Kidney epithelial cell (primary cell): ENCODE measurements at places on chromosomes 13 and 19.

DNA sequence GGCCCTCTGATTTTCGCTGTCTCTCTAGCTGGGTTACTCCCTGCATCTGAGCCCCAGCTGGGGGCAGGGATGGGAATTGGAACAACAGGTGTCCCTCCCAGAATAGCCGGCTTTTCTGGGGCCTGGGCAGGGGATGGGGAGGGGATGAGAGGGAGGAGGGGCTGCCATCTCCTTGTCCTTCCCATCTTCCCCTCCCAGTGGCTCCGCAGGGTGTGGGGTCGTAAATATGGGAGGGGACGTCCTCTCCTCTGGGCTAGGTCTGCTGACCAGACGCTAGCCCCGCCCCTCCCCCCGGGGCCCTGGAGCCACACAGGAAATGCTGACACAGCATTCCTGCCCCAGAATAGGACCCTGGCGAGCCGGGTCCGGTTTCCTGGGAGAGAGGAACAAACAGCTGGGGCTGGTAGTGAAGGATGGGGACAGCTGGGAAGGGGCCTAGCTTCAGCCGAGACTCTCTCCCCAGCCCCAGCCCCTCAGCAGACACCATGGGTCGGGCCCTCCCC, 1.1 kb downstream of the RYR1 start:
- DNase-seq, result no peak

GRCh38 chr13:48334534-48335127, 31.1 kb downstream of the RB1 start:
- DNase-seq, result no peak

GRCh38 chr19:35773020-35773806, 2.2 kb upstream of the ARHGAP33 start:
- peak; percentile 47 for DNase-seq

GRCh38 chr13:113357529-113357928, 6.4 kb downstream of the GRTP1 start:
- peak; percentile 63 for DNase-seq

- no peak for DNase-seq
Measured at GRCh38 chr13:34878329-34878728, 63.7 kb upstream of the NBEA start.

DNA sequence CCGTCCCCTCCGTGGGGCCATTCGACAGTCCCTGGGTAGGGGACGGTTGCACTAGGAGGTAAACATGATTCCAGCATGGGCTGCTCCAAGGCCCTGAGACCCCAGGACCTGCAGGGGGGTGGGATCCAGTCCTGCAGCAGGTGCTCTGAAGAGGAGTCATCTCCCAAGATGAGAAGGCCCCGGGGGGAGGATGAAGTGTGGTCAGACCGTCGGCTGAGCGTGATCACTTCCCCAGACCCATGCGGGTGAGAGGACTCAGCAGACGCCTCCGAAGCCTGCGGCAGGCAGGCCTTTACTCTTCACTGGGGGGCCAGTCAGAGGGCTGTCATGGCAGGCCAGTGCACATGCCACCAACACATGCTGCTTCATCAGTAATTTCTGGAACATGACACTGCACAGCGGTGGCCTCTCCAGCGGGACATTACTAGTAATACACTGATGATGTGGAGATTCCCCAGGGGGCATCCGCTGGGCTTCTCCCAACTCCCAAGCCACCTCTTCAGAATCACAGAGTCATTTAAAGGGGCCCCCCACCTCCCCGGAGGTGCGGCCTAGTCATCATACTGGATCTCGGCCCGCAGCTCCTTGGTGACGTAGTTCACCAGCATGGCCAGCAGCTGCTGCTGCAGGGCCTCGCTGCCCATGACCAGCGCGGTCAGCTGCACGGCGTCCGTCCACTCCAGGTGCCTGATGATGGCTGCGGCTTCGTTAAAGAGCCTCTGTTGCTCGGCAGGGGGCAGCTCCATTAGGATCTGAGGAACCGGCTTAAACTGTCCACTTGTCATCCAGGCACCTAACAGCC, 12.7 kb downstream of the C19orf12 start:
- DNase-seq, result no peak

GRCh38 chr13:74919914-74920313, 562.1 kb downstream of the TBC1D4 start:
- DNase-seq, result no peak

DNA sequence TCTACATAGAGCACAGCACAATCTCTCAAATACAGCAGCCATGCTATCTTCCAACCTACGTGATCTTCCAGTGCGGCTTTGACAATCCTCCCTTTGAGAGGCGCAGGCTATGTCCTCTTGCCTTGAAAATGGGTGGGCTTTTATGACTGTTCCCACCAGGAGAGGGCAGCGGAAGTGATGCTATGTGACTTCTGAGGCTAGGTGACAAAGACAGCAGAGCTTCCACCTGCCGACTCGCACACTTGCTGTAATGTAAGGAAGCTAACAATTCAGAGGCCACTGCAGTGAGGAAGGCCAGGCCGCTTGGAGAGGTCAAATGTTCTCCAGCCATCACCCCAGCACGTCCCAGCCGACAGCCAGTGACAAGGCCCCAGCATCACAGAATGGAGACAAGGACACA, 65.8 kb downstream of the MRPL57 start:
- no peak for DNase-seq

DNA sequence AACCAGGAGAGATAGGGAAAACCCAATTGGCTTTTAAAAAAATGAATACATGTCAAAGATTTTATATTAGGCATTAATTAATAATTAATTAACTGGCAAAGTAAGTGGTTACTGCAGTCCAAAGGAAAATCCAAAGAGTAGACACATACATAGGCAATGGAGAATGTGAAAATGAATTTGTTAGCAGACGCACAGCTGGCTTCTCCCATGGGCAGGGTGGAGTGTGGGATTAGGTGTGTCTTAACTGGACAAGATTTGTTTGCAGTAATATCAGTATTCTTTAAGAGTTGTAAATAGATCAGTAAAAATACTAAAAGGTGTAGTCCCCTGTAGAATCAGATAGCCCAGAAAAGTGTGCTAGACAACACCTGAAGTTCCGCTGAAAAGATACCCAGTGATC, 58.7 kb downstream of the DHRS12 start:
- DNase-seq, result no peak

GRCh38 chr13:84543962-84544361, 661.7 kb upstream of the SLITRK1 start:
- no peak for DNase-seq

DNA sequence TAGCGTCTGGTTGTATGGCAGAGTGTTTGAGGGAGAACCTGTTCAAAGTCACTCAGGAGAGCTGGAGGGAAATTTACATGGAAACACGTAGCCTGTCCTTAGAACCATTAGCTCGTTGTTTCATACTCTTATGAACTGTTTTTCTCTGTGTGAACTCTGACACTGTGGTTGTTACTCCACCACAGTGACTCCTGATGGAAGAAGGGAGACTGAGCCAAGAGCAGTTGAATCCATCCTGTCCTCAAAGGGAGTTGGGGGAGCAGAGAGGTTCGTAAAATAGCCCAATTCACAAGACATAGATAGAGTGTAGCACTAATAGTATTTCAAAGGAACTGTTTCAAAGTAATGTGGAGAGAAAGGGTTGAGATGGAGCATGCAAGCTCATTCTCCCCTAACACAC, 964.8 kb downstream of the PCDH9 start:
- DNase-seq, result no peak

GRCh38 chr13:114074671-114075315, 57.6 kb downstream of the RASA3 start:
- no peak for DNase-seq
